Stimulated activated CD8-positive, alpha-beta memory T cell treated with anti-CD3 and anti-CD28 coated beads, Interleukin-12 subunit alpha, Interleukin-12 subunit beta, amount 100 ng/mL, for 1 hour (primary cell): ENCODE measurements at places on chromosomes 2 and 18.

DNA sequence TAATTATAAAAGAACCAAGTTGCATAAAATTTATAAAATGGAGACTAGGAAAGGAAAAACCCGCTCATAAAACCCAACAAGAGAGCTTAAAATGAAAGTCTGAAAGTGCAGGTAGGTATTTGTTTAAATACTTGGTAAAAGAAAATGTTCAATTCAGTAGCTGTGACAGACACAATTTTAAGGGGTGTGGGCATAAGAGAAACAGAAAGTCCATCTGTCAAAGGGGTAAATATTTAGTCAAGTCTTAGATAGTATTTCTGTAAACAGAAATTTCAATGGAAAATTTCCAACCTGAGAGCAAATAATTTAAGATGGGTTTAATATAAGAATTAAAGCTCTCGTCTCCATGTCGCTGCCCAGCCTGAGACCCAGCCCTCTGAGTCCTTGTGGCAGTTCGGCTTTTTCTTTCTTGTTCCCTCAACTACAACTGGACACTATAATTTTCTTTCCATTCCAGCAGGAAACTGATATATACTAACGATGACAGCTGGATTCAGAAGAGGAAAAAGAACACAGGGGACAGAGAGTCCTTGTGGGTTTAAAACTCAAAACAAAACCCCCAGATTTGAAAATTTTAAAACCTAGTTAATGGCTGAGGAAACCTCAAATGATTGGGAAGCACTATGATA, 88.0 kb upstream of the ZFP36L2 start:
- no peak for DNase-seq

DNA sequence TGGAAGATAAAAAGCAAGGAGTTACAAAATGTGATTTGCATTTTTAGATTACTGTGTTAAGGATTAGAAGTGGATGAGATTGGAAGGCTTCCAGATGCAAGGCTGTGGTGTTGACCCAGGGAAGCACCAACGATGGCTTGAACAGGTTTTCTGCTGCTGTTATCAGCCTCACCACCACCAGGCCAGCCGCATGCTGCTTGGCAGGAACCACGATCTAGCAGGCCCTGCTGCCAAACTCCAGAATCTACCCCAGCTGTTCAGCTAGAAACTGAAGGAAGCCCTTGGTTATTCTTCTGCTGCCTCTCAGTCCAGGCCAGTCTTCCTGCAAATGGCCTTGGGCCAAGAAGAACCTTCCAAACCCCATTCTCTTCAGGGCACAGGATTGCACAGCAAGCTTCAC, 133.9 kb downstream of the MTCL1 start:
- no peak for DNase-seq

GRCh38 chr2:98568161-98568956, 40.0 kb downstream of the COA5 start:
- no peak for DNase-seq

- DNase-seq, result no peak
Observed at GRCh38 chr2:31088504-31089195, 49.6 kb downstream of the GALNT14 start.

- no peak for DNase-seq
Observed at GRCh38 chr2:241555711-241556110, 2.8 kb upstream of the BOK start.
